ENCODE measurements at places on chromosomes 11 and 22.

- no peak for DNase-seq
Measured at GRCh38 chr22:49307870-49308269, 519.8 kb downstream of the BRD1 start.

GRCh38 chr11:1479006-1479677 lies 7.4 kb downstream of the MOB2 start:
- DNase-seq, result no peak

GRCh38 chr11:31259797-31260196 lies 109.7 kb downstream of the DCDC1 start:
- DNase-seq, result no peak

GRCh38 chr22:49156662-49157285 lies 670.9 kb downstream of the BRD1 start:
- peak; percentile 99 for DNase-seq

DNA sequence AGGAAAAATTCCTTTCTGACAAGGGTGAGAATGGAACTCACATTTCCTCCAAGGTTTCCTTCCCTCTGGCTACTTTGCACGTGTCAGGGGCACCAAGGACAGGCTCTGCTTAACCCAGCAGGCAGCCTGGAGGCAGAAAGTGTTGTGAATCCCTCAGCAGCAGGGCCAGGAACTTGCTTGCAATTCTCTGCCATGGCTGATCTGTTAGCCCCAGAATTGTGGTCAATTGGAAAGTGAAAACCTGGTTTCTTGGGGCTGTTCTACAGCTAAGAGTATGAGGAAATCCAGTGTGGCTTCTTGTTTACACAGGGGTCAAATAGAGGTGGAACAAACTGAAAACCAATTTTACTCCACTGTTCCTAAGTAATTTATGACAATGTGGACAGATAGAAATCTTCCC lies 38.3 kb upstream of the CEP295 start:
- DNase-seq, result no peak

- no peak for DNase-seq
Measured at GRCh38 chr11:21774212-21774611, 418.7 kb upstream of the ANO5 start.

DNA sequence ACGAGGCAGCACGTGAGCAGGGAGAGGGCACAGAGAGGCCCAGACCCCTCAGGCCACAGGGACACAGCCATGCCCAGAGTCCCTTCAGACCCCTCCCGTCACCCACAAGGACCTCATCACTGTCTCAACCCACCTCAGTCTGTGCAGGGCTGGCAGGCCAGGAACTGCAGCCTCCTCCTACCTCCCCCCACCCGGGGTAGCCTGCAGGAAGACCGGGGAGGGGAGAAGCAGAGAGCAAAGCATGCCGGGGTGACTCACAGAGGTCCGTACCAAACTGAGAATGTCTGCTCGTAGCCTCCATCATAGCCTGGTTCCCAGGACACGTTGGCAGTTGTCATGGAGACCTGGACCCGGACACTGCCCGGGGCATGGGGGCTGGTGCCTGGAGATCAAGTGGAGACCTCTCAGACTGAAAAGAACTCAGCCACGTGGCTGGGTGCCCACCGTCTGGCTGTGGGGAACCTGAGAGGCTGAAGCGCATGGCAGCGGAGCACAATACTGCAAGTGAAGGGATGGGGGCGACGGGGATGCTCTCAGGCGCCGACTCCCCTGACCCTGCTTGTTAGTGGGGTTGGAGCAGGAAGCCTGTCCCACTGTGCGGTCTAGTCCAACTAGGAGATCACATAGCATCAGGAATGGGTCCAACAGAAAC lies 27.2 kb downstream of the IGSF9B start:
- DNase-seq, result no peak

GRCh38 chr11:95335989-95336388 lies 105.0 kb upstream of the SESN3 start:
- no peak for DNase-seq

GRCh38 chr11:1936072-1936780 lies 10.9 kb upstream of the MRPL23 start:
- no peak for DNase-seq

GRCh38 chr11:112812729-112813128 lies 148.5 kb upstream of the NCAM1 start:
- DNase-seq, result no peak

DNA sequence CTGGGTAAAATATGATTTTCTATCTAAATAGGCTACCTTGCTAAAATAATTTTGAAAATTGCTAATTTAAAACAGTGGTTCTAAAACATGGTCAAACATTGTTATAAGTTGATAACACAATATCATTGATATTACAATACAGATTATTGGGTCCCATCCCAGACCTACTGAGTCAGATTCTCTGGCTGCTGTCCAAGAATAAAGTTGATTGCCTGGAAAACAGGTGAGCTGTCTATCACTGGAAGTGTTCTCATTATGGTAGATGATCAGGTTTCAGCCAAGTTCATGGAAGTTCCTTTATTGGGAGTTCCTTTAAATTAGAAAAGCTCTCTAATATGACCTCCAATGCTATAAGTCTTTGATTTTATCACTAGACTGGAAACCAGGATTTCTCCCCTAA lies 52.3 kb downstream of the SC5D start:
- DNase-seq, result no peak

GRCh38 chr11:112167145-112167544 lies at the start of gene TEX12:
TEX12 (plus strand) TSS chr11:112167372; CDS start chr11:112169269, 1,897 bp downstream.
- no peak for DNase-seq

- no peak for DNase-seq
Measured at GRCh38 chr11:128830290-128831173, 36.6 kb downstream of the KCNJ1 start.

DNA sequence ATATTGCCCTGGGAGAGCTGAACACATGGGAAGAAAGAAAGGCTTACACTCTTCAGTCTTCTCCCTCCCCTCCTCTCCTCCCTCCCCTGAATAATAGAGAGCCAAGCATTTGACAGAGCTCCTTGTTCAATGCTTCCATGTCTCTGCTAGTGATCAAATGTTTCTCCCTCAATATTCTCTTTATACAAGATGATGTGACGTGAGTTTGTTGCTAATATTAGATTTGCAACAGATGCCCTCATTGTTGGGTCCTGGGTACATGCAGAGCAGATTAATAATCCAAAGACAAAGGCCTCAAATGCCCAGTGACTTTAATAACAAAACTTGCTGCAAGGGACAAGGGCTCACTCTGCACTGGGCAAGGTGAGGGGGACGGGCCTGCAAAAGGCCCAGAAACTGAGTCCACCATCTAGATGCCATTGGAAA lies 7.1 kb upstream of the ENDOD1 start:
- DNase-seq, result no peak

DNA sequence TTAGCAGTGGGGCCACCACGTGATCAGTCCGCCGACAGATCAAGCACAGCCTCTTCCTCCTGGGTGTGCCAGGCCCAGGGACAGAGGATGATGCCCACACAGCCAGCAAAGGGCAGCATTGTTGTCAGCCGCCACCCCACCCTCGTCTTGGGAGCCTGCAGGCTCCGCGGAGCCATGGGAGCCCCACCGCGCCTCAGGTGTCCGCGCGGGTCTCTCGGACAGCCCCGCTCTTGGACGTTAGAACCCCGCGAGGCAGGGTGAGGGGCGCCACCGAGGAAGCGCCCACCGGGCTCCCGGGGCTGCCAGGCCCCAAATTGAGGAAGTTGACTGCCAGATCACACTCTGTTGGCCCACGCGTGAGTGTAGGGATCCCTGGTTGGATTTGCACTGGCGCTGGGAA lies 83.9 kb upstream of the MS4A8 start:
- DNase-seq, result no peak

DNA sequence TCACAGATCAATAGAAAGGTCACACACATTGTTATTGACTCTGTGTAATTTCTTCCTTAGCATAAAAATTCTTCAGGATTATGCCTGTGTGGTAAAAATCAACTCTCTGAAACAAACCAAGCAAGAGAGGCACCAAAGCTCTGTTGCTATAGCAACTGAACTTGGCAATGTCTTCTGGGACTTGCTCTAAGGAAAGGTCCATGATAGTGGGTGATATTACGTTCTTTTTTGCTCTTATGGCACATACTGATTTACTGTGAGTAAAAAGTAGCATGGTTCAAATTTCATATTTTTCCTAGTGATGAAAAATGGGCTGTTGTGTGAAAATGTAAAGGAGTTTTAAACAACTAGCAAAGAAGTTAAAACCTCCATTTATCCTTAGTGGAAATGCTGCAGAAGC lies 66.4 kb downstream of the SVIP start:
- no peak for DNase-seq

GRCh38 chr22:26715392-26715936 lies 58.1 kb downstream of the MIAT start:
- no peak for DNase-seq

DNA sequence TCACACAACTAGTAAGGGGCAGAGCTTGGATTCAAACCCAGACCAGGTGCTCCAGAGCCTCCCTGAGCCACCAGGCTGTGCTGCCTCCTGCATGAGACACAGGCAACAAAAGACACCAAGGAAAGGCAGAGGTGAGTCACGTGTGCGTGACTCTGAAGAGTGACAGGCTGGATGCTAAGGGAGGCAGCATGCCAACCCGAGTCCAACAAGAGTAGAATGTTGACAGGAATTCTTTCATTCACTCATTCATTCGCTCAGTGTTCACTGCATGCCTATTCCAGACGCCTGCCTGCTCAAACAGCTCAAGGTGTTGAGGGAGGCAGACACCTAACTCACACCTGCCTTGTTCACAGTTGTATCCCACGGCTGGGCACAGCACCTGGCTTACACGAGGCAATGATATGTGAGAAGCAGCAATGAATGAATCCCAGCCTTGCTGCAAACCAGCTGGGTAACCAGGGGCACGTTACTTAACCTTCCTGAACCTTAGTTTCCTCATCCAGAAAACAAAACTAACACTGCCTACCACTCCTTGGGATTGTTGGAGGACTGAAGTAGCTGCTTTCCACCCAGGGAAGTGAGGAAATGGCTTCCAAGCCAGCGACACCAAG lies 73.8 kb upstream of the ARFGAP3 start:
- no peak for DNase-seq

DNA sequence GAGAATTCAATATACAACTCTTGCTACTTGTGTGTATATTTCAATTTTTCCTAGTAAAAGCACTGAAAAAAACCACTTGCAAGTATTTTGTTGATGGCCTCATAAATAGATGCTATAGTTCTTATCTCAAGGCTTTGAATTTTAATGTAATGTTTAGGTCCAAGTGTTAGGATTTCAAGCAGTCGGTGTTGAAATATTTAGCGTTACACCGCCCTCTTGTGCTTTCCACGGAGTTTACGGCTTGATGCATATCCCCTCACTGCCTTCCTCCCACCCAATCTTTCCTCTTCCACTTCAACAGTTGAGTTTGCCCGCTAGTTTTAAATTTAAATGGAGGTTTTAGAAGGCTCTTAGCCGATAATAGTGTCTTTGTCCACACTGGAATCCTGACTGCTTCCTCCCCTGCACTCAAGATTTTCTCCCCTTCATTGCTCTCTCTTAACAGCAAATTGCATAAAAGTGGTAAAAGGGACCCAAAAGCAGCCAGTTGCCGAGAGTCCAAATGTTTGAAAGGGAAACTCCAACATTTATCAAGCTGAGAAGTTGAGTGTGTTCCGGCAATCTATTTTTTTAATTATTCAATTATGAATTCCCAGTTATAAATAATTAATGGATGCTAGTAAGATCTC lies 25.9 kb upstream of the HTATIP2 start:
- DNase-seq, result peak; percentile 56

DNA sequence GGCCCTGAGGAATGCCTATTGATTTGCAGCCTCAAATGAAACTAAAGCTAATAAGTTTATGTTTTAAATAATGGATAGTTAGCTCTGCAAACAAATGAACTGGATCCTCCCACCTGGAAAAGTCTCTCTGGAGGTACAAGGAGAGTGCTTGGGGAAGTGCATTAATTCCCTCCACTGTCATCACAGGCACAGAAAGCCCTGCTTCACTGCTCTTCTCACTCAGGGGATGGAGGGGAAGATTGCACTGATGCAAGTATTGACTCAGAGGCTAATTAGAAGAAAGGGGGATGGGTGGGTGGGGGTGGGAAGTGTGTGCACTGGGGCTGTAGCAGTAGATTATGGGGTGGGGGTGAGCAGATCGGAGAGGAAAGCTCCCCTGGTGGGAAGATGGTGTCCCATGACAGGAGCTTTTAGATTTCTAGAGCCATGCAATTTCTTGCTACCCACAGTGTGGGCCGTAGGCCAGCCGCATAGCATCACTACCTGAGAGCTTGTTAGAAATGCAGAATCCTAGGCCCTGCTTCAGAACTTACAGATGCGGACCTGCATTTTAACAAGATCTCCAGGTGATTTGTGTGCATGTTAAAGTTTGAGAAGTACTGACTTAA lies 163.9 kb downstream of the HIPK3 start:
- DNase-seq, result no peak

DNA sequence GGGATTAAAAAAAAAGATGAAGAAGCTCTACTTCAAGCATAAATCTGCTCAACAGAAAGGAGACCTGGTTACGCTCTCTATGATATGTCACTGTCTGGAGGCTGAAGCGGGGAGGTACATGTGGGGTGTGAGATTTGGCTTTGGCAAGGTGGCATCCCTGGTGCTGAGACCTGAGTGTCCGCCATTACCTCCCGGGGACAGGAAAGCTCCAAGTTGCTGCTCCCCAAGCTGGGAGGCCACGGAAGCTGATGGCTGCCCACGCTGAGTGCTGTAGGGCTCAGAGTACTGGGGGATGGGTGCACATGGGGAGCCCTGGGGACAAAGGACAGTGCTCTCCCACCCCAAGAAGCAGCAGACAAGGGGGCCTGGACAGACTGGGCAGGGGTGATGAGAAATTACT lies 167.9 kb downstream of the DSCAML1 start:
- DNase-seq, result no peak

GRCh38 chr11:17739945-17740338 lies 5.4 kb downstream of the KCNC1 start:
- DNase-seq, result no peak

DNA sequence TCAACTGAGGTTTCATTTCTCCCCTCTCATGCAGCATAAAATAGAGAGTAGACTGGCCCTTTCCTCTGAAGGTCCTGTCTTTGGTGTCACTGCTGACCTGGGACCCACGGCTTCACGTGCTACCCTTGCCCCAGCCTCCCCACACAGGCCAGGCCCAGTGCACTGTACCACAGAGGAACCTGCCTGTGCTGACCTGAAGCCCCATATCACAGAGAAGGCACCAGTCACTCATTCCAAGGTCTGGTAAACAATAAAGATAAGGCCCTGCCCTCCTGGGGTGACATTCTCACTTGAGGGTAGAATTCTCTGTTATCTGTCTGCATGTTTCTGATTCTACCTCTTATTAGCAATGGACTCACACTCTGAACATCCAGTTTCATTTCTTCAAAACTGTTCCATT lies 51.3 kb downstream of the RPL27A start:
- no peak for DNase-seq

GRCh38 chr11:2305140-2305778 lies 3.4 kb downstream of the TSPAN32 start:
- no peak for DNase-seq

- no peak for DNase-seq
Measured at GRCh38 chr22:45082795-45083194, 73.0 kb upstream of the PHF21B start.

DNA sequence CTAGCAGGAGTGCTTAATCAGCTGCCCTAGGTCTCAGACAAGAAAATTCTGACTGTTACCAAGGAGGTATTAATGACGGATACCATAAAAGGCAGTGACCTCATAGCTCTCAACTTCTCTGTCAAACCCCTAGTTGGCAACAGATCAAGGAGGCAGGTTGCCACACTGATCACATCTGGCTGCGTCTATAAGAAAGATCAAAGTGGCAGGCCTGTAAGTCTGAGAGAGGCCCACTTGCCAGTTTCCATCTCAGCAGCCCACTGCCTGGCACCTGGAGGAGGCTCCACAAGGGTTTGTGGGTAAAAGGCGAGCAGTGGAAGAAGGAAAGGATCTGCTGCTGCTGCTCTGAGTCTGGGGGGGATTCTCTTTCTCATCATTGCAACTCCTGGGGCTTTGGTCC lies 239.6 kb upstream of the MPPED2 start:
- DNase-seq, result no peak
